ENCODE measurements at places on chromosomes 5 and 9.

- no peak for DNase-seq
These were observed 56.9 kb downstream of the GPR107 start for GRCh38 chr9:130110596-130111021.

- DNase-seq = no peak
These were observed 291.3 kb downstream of the FBXL7 start for GRCh38 chr5:15791274-15791673.

GRCh38 chr5:92939428-92939827 is 641.6 kb downstream of the NR2F1-AS1 start:
- no peak for DNase-seq

- no peak for DNase-seq
These were observed 13.6 kb upstream of the IL17B start for GRCh38 chr5:149392718-149393117.

All from activated T-helper 1 cell treated with anti-CD3 and anti-CD28 coated beads, Interleukin-2, amount 50 U/mL, for 16 hours (primary cell).